ENCODE measurements at places on chromosomes 3 and 15.

DNA sequence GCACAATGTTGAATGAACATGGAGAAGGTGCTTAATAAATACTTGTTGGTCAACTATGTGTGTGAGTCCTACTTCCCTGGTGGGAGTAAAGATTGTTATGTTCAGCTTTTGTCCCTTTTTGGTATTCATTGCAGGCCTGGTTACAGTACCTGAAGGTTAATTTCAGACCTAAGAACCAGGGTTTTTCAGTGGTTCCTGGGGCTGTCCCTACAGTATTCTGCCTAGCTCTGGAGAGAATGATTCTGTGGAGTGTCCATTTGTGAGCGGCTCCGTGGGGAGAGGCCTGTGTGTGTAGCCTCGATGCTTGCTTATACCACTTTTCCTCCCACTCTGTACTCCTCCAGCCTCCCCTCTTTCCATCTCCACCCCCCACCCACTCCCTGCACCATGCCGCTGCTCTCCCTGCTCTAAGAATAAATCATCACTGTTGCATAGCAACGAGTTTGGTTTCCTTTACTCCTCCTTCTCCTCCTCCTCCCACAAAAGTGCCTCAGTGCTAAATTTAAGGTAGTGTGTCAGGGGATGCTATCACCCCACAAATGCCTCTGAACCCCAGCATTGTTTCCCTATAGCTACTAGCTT is 150.6 kb upstream of the ROPN1 start:
- DNase-seq, result no peak

DNA sequence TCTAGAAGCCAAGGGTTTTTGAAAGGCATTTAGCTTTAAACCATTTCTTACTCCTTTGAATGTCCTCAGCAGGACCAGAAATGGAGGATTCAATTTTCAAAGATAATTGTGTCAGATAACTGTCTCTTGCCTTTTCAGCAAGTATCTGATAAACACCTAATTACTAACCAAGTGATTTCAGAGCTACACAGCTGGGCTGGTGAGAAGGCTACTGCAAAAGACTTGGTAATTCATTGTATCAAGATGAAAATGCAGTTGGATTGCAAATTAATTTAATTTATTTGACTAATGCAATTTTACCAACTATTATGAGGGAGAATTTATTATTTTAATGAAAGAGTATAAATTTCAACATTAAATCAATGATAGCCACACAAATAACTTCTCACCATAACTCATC is 165.4 kb downstream of the ROBO1 start:
- no peak for DNase-seq

DNA sequence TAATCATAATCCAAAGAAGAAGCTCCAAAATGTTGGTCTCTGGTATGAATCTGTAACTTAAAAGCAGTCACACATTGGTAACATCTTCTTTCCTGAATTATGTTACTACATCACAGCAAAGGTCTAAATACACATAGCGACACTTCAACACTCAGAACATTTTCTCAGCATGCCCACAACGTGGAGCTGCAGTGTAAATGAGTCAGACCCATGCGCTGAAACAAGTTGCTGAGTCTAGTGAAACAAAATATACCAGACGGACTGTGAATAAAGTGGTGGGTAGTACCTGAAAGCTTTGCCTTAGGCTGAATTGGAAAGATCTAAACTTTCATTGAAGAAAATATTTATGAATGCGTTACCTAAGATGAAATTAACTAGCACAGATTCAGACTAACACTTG is 33.2 kb upstream of the GOLGA8B start:
- no peak for DNase-seq

DNA sequence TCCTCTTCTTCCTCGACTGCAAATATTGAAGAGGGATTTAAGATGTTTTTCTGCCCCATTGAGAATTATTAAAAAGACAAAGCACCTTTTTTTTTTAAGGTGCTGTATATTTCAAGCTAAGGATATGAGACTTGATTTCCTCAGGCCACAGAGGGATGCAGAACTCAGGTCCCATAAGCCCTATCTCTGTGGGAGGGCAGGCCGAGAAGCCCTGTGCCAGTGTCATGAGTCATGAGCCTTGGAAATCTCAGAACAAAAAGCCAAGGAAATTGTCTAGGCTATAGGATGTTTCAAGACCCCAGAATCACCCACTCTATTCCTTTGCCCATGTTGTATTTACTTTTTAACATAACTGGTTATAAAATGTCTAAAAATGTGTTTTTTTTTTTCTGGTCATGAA is 7.3 kb downstream of the ESYT3 start:
- DNase-seq, result no peak

DNA sequence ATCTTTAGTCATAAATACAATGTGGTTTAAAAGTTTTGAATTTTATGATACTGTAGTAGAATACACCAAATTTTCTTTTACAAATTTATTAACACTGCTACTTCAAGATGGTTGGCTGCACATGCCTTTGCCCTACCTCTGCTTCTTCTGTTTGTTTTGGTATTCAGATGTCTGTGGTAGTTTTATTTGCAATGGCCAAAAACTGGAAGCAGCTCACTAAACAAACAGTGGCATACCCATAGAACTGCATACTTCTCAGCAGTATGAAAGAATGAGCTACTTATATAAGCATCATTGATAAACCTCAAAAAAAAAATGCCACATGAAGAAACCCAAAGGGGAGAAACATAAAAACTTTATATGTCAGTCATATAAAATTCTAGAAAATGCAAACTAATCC is 19.5 kb downstream of the ARIH2 start:
- DNase-seq, result no peak

- DNase-seq, result no peak
Measured at GRCh38 chr15:25407950-25408349, 30.9 kb downstream of the UBE3A start.

DNA sequence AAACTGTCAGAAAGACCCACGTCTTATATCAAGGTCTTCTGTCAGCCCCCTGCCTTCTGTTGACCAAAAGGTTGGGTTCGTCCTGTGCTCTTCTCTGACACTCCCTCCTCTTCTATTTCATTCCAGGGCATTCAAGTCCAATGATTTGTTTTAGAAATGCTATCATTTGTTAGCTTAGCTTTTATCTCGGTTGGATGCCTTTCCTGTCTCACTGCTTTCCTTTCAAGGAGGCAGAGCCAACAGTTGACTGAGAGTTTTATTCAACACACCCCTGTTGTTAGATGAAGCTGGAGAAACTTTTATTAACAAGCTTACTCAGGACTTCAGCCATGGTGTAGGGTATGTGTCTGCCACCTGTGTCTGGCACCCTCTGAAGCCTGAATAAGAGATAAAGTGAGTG is 112.0 kb upstream of the SLC7A14 start:
- no peak for DNase-seq

GRCh38 chr15:67340630-67341029 is 86.0 kb downstream of the IQCH start:
- DNase-seq, result no peak

DNA sequence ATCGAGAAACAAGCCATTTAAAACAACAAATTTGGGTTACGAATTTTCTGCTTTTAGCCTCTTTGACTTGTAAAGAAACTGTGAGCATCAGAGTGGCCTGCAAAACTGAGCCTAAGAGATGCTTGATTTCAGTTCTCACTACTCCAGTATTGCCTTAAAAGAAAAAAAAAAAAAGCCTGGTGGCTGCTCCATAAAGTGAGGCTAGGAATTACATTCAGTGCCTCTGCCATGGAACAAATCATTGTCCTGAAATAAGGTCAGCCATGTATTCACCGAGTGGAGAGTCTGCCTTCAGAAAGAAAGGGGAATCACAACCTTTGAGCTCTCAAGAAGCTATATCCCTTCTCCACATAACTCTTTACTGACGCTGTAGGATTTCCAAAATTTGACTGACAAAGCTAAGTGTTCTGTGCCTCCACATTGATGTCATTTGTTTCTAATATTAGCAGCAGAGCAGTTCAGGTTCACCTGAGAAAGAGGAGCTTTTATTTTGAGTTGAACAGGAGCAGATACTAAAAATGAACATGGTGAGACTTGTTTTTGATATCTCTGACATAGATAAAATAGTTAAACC is 137.3 kb downstream of the SSR3 start:
- no peak for DNase-seq

DNA sequence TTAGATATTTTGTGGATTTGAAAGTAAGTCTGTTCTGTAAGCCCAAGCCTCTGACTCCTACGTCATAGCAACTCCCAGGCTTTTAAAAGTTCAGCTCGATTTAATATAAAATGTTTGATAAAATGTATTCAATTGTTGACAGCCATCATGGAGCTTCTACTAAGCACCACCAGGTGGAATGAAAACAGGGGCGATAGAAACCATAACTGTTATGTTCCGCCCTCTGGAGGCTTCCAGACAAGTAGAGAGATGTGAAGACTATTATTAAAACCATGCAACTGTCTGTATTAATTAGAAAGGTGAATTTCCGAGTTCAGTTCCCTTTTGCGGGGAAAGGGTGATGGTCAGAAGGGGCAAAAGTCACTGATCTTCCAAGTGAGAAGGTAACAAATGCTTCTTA is 292.2 kb downstream of the NR2F2 start:
- DNase-seq, result no peak

DNA sequence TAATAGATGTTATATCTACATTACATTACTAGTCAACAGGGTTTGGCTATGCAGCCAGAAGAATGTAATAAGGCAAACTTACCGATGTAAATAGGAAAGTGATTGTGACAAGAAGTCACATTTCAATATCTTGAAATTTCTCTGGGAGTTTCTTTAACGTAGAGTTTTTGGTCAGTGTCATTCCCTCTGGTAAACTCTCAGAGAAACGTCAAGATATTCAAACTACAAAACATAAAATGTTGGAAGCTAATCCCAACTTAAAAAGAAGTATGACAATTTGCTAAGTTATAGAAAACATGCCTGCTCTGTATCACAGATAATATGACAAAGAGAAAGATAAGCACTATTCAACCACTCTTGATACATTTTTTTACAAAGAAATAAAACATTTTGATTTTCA is 111.2 kb upstream of the PRICKLE2 start:
- no peak for DNase-seq

DNA sequence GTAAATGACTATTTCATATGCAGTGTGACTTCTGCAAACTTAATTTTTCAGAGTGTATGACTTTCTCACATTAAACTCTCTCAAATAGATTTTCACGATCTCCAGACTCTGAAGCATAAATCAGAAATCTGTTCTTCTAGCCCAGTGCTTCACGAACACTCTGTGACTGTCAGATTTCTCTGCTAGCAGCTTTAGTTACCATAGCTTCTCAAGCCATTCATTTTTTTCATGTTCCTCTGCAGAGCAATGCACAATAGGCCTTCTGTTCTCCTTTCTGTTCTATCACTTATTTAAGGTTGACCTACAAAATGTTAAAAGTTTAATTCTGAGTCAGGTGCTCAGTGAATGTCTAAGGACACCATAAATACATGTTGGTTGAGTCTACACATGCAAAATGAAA is 1102.2 kb downstream of the TUSC7 start:
- no peak for DNase-seq

DNA sequence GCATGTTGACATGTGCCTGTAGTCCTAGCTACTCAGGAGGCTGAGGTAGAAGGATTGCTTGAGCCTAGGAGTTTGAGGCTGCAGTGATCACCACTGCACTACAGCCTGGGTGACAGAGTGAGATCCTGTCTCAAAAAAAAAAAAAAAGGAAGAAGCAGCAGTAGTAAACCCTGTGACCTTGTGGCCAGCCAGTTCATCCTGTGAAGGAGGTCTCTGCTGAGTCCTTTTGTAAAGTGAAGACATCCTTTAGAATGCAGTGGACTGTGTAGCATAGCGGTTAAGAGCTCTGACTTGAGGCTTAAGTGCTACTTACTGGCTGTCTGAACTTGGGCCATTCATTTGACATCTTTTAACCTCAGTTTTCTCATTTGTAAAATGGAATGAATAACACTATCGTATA is 8.3 kb downstream of the EXOSC7 start:
- DNase-seq, result no peak

- no peak for DNase-seq
Measured at GRCh38 chr3:27978440-27978839, 256.3 kb upstream of the EOMES start.

- peak; percentile 32 for DNase-seq
Measured at GRCh38 chr3:88000853-88001252, 58.0 kb downstream of the CGGBP1 start.

GRCh38 chr3:194243172-194243837 is 107.4 kb downstream of the HES1 start:
- DNase-seq, result no peak

DNA sequence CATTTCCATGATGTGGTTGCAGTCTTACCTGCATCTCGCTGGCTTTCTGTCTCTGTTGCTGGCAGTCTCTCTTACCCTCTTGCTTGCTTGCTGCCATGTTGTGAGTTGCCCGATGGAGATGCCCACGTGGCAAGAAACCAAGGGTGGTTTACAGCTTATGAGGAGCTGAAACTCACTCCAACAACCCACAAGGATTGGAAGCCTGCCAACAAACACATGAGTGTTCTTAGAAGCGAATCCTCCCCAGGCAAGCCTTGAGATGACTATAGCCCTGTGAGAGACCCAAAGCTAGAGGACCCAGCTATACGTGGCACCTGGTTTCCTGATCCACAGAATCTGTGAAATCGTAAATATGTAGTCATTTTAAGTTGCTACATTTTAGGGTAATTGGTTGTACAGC is 490.9 kb upstream of the ADAMTS9 start:
- no peak for DNase-seq

- no peak for DNase-seq
Measured at GRCh38 chr3:140727886-140728285, 50.0 kb downstream of the TRIM42 start.

DNA sequence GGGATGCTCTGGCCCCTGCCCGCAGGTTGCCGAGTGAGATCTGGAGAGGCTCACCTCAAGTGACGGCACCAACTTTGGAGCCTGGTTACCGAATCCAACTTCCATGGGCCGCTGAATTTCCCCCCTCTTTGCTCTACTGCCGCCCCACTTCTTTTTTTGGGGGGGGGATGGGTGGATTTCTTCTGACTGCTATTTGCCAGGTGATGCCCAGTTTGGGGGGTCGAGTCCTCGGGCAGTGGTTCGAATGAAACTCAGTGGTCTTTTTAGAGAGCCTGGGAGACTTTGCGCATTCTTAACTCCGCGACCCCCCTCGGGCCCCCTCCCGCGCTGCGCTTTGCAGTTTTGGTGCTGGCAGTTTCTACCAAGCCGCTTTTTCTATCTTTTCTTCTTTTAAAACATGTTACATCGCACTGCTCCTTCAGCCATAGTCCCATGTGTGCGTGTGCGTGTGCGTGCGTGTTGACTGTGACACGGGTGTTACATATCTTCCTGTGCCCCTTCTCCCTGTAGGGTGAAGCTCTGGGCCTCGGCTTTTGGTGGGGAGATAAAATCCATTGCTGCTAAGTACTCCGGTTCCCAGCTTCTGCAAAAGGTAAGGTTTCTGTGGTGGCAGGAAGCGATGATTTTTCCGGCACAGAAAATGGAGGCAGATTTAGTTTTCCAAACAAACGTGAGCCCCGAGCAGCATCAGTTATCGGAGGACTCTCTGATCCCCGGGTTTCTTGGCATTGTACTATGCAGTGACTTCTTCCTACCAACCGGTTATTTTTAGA is 837 bp downstream of the CACNA2D3 start:
- DNase-seq, result no peak

GRCh38 chr3:174208161-174208560 is 651.0 kb upstream of the NAALADL2 start:
- no peak for DNase-seq

- peak; percentile 51 for DNase-seq
Measured at GRCh38 chr3:11300970-11301369, 28.8 kb downstream of the ATG7 start.
